Iris pigment epithelial cell (primary cell): ENCODE measurements at places on chromosomes 1 and 21.

- DNase-seq, result no peak
Measured at GRCh38 chr1:214621236-214621635, 18.2 kb downstream of the CENPF start.

DNA sequence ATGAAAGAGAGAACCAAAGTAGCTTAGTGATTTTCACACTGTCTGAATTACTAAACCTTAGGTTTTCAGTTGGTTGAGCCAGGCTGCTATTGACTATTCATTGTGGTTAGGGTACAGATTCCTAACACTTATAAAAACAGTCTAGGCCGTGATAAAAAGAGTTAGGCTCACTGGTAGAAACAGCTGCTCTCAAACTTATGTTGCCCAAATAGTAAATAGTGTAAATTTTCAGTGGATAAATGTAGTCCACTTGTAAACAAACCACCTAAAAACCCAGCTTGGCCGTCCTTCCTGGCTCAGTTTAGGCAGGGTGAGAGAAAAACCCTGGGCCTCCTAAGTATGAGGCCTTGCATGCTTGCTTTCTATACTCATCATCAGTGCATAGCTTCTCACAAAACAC is 34.9 kb downstream of the ARID1A start:
- peak; percentile 67 for DNase-seq

DNA sequence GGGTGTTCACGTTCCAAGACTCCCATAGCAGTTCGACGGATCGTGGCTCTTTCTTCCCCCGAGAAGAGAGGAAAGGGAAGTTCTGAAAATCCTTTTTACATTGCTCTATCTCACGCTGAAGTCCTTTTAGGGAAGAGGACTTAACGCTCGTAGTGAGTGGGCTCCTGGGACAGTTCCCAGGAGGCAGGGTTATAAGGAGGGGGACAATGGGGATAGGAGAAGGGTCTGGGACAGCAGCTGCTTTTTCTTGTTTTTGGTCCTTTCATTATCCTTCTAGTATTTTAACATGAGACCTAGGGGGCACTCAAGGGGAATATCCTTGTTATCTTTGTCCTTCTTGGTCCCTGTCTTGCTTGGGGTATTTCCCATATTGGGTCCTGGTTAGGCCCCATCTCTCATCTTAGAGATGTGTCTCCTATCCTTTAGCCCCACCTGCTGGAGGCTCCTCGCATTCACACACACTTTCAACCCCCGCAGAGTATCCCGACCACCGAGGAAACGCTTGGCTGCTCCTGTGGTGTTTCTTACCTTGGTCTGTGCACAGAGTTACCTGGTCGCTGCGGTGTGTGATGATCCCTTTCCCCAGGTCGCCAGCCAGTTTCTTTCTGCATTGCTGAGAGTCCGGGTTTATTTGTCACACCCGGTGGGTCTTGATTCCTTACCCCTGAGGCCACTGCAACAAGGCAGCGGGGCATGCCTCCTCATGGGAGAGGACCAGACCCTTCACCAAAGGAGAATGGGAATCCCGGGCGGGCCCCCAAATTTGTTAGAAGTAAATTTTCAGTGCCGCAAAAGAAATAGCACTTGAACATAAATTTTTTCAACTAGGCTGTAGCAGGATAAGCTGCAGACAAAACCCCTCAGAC is 29.7 kb downstream of the SCCPDH start:
- DNase-seq, result peak; percentile 60

- DNase-seq, result no peak
Measured at GRCh38 chr21:45532826-45533360, 9.3 kb downstream of the SLC19A1 start.

- DNase-seq, result peak; percentile 45
Measured at GRCh38 chr1:25569597-25570396, 26.4 kb downstream of the LDLRAP1 start.

- no peak for DNase-seq
Measured at GRCh38 chr1:81921851-81922462, 121.2 kb downstream of the ADGRL2 start.

DNA sequence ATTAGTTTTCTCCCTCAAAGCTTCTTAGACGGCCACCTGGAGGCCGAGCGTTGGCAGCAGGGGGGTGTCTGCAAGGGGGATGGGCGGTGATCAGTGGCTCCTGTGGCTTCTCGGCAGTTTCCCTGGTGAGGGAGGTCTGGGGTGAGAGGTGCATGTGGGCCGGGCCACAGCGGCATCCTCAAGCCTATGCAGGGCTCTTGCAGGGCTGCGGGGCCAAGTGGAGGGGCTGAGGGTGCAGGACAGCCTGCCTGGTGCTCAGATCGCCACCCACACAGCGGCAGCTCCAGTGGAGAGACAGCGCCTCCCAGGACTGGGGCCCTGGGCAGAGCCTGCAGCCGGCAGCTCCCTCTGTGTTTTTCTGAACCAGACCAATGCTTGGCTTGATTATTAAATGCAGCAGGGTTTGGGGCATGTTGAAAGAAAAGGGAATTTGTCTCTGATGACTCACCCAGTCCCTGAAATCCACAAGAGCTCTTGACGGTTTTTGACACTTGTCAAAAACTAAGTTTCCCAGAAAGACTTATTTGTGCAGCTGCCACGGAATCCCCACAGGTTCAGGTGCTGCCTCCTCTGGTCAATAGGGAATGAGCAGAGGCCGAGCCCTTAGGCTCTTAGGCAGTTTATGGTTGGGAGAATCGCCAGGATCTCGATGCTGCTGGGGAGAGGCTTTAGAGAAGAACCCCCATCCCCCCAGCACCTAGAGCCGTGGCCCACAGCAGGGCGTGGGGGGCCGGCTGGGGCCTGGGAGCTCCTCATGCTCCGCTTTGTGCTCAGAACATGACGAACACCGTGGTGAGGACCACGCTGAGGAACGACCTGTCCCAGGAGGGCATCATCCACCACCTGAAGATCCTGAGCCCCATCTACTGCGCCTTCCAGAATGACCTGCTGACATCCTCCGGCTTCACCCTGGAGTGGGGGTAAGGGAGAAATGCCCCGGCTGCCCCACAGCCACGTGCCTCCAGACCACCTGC is 54.7 kb downstream of the UMODL1 start:
- DNase-seq, result peak; percentile 59

- DNase-seq, result no peak
Measured at GRCh38 chr1:175733722-175734121, 9.7 kb downstream of the TNR start.

DNA sequence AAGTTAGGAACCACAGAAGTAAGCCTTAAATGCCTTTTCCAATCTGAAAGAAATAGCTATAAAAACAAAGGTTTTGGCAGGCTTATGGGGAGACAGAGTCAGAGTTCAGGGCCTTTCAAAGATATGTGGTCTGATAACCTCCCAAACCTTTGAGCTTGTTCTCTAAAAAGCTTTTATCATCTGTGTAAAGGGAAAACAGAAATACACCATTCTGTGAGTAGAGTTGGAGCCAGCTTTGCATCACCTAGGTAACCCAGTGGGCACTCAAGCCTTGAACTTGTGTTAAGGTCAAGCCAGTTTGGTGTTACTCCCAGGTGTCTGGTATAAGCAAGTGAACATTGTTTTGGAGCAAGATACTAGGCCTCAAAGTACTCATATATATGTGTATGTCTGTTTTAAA is 50.1 kb downstream of the LAMC1 start:
- no peak for DNase-seq

DNA sequence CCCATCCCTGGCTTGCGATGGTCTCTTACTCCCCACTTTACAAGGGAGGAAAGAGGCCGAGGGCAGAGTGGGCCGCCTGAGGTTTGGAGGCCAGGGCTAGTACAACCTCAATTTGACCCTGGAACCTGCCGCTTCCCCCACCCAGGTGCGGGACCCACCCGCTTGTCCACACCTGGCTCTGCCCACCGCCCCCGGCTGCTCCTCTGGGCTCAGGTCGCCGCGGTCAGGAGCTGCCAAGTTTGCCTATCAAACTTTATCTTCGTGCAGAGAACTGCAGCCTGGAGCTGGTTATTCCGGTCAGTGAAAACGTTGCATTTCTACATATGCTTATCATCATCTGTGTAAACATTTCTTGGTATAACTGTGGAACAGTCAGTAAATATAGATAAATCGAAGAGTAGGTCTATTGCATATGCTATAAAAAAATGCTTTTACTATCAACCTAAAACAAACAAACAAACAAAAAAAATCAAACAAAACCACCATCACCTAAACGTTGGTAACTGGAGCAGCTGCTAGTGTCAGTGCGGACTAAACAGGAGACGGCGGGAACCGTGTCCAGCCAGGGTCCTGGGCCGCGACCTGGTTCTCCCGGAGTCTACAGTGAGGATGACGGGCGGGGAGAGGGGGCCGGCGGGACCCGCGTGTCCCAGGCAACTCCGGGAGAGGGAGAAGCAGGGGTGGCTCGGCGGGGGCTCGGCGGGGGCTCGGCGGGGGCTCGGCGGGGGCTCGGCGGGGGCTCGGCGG is 906 bp upstream of the ADARB1 start:
- peak; percentile 39 for DNase-seq

DNA sequence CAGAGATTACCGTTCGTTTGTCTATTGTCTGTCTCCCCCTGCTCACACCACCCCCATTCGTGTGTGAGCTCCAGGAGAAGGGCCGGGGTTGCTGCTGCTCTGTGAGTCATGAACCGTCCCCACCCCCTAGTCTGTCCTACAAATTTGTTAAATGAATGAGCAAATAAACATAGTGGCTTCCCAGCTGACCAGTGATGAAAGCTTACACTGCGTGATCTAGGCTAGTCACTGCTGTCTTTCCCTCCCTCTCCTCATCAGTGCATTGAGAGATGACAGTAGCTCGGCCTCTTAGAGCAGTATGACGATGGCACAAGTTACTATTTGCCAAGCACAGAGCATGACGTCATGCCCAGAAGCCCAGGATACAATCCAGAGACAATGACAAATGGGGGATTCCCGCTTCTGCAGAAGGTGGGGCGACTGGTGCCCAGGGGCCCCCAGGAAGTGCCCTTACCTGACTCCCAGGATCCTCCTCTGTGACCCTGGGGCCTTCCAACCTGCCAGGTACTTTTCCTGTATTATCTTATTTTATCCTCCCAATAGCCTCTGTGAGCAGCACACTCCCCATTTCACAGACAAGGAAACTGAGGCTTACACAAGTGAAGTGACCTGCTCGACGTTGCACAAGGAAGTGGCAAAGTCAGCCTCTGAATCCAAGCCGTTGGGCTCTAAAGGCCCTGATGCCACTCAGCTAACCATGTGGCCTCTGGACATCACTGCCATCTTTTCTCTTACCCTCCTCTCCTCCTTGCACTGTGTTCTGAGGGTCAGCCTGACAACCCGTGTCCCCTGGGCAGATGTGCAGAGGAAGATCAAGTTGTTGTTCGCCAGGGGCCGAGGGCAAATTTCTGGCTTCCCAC is 8.6 kb upstream of the EPHA2 start:
- DNase-seq, result peak; percentile 98

- DNase-seq, result no peak
Measured at GRCh38 chr1:31923901-31924535, 14.2 kb downstream of the PTP4A2 start.

DNA sequence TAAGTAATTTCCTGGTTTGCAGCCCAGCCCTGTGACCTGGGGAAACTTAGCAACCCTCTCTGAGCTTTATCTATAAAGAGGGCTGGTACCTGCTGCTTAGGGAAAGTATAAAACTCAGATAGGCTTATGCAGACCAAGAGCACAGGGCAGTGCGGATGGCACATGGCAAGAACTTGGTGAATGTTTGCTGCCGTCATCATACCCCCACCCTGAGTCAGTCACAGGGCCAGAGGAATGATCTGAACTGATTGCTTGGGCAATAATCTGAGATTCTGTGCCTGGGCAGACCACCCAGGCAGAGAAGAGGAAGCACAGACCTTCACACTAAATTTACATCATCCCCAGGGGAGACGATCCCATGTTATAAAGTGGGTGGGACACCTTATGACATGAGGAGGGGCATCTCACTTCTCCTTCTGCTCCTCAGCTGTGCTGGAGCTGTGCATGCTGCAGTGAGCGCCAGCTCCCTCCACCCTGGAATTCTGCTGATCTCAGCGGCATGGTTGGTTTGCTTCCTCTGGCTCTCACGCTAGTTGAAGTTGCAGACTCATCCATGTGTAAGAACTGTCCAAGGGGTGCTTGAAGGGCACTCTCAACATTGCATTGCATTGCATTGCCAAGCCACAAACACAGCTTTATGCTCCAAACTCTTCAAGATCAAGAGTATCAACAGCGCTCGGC is 197.1 kb downstream of the AJAP1 start:
- DNase-seq, result no peak

DNA sequence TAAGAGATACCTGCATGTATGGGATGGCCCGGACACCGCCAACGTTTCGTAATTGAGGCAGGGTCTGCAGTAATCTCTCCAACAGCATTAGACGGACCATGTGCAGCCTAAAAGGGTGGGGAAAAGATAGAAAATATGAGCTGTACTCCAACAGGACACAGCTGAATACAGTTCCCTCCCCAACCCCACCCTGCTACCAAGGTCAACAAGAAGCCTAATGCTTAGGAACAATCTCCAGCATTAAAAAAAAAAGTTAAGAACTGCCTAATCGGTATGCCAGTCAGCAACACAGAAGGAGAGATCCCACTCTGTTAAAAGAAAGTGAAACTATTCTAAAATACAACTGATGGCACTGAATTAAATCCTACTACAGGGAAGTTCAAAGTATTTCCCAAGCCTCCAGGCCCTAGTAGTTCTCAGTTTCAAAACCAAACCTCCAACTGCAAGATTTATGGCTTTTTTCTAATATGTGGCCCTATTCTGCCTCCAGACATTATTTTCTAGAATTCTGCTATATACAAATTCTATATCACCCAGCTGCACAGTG is 81.0 kb downstream of the UBR4 start:
- DNase-seq, result no peak

DNA sequence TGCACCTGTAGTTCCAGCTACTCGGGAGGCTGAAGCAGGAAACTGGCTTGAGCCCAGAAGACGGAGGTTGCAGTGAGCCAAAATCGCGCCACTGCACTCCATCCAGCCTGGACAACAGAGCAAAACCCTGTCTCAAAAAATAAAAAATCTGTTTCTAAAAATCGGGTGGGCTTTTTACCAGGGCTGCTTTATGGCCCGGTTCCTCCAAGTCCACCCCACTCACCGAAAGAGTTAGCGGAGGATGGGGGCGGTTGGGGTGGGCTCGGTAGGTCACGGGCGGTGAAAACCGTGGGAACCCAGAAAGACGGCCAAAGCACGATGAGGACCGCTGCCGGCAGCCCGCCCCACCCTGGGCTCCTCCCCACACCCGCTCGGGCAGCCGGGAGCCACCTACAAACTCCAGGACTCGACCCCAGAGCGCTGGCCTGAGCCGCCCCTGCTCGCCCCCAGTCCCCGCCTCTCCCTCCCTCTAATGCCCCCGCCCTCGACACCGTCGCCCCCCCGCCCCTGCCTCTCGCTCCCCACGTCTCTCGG is 846 bp upstream of the PER3 start:
- peak; percentile 16 for DNase-seq

GRCh38 chr1:57468641-57469523 is 45.0 kb upstream of the DAB1 start:
- peak; percentile 78 for DNase-seq

DNA sequence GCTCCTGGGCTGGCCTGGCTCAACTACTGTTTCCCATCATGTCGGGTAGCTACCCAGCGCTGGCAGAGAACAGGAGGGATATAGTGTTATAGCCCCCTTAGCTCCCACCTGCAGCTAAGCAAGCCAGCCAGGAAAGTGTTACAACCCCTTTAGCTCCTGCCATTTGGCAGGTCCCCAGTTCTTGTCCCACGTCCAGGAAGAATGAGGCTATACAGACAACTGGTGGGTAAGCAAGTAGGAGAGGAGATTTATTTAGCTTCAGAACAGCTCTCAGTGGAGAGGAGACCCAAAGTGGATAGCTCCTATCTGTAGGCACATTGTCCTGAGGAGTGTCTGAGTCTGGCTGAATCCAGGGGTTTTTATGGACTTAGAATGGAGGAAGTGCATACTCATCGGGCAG is 741.1 kb upstream of the B3GALT2 start:
- DNase-seq, result no peak
